ENCODE measurements at places on chromosomes 12 and 14. TPM values are rescaled to one million over a fixed set of nuclear protein-coding genes. Genes with fewer than 3 reads are reported as not detected.

The ALDH2 gene
- polyA plus RNA-seq = 50.5 TPM

The P2RX4 gene
- polyA plus RNA-seq = 5.6 TPM

The TAPBPL gene
- 0.65 TPM for polyA plus RNA-seq

The OR4E2 gene
- not detected for polyA plus RNA-seq

The TRMT61A gene
- 13.4 TPM for polyA plus RNA-seq

The IKZF4 gene
- 4.3 TPM for polyA plus RNA-seq

The ASB2 gene
- 1.5 TPM for polyA plus RNA-seq

The NTN4 gene
- 0.89 TPM for polyA plus RNA-seq

The TAS2R13 gene
- polyA plus RNA-seq = not detected

The KRT71 gene
- polyA plus RNA-seq = not detected

All from GM23338 (cell line).